ENCODE measurements at places on chromosomes 11 and 22.

DNA sequence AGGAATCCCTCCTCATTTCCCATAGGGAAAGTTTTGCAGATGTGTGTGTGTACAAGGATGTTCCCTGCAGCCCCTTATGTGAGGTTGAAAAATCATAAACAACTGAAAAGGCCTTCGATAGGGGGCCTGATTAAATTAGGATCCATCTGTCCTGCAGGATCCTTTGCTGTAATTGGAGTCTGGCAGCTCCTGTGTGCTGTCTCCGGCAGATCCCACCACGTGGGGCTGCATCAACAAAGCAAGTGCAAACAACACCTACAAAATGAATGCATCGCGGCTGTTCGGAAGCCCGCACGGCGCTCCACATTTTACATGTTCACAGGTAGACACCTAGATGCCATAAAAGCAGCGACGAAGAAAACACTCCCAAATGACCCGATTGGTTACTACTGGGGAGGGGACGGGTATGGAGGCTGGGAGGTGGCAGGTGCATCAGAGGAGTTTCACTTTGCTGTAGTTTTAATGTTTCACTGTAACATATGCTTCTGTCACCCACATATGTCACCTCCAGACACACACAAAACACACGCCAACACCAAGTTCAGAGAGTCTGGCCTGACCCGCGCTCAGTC, 52.2 kb downstream of the NFAM1 start:
- DNase-seq = no peak

GRCh38 chr11:33256813-33257159, 395 bp upstream of the HIPK3 start:
- no peak for DNase-seq

DNA sequence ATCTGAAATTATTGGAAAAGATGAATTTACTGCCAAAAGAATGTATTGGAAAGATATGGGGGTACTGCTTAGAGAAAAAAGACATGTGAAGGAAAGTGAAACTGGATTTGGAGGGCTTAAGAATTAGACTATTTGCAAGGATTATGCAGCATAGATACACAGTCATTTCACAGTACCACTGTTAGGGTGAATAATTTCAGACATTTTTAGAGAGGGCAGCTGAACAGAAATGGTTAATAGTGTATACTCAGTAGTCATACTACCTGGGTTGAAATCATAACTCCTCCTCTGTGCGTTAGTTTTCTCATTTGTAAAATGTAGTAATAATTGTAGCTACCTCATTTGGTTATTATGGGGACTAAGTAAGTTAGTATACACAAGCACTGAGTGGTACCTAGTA, 33.0 kb downstream of the GAS2 start:
- DNase-seq = no peak

DNA sequence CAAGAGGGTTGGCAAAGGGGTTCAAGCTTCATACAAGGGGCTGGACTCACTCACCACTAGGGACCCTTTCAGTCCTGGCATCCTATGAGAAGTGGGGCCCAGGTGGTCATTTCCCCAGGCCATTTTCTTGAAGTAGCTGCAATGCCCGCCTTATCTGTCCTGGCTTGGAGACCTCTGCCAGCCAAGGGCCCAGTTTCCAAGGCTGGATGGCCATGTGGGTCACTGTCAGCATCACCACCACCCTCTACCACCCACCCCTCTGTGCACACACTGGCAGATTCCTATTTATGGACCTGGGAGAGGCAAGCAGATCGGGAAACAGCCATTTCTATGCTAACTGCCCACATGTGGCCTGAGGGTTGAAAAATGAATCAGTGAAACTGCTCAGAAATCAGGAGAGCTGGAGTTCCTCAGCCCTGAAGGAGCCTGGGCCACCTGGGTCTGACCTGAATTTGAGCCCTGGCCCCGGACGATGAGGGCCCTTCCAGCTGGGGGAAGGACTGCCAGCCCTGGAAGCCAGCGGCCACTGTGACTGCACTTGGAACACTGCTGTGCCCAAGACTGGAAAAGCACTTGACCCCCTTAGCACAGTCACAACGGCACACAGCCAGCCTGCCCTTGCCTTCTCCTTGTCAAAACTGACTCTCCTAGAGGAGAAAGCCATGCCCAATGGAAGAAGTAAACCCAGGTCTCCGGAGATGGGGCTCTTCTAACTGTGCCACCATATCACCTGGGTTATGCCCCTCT, 442.2 kb downstream of the BUD13 start:
- DNase-seq = no peak

DNA sequence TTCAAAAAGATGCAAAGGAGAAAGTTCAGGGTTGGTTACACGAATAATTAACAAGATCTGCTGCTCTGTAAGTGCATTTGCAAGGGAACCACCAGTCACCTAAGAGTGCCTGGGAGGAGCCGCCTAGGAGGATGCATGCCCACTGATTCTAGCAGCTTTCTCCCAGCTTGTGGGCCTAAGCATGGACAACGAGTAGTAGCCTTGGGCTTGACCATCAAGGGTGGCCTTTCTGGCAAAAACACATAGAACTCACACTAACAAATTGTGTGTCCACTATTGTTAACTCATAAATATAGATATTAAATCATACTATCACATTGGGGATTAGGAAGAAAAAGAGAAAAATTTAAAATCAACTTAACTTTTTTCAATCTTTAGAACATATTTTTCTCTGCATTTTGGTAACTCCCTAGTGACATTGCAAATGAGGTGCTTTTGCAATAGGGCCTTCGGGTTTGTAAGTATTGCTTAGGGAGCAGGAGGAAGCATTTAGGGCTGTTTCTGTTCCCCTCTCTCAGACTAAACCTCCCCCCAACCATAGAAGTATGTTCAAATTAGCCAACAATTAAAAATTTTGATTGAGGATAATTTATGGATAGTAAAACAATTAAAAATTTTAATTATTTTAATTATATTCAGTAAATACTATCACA, 57.3 kb upstream of the CEP295 start:
- DNase-seq = no peak

- no peak for DNase-seq
These were observed 7.8 kb downstream of the KRTAP5-9 start for GRCh38 chr11:71556018-71556417.

Data from NK-92 treated with Interleukin-12 subunit alpha and Interleukin-12 subunit beta, amount 100 ng/mL, for 24 hours (cell line).